KBM-7 (cell line): ENCODE measurements at places on chromosomes 2 and 18.

GRCh38 chr2:56648802-56649201, 465.0 kb downstream of the CCDC85A start:
- DNase-seq, result no peak

DNA sequence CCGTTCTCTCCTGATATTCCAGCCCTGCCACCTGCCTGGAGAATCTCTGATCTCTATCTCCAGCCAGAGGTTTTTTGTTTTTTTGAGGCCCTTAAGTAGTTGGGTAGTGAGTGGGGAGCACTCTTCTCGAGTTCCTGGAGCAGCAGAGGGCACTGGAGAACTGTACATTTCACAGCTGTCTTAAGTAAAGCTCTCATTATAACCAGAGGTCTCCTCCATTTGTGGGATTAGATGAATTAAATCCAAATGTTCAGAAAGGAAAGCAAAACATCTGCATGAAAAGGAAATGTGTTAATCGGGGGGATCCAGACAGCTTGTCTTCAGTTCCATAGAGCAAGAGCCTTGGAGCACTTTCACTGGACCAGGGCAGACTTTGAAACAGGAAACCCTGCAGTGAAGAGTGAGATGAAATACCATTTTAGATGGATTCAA, 32.8 kb downstream of the AOX1 start:
- peak; percentile 46 for DNase-seq

- no peak for DNase-seq
These were observed 44.9 kb upstream of the LONRF2 start for GRCh38 chr2:100367163-100367562.

GRCh38 chr2:49686897-49687442, 532.7 kb upstream of the FSHR start:
- no peak for DNase-seq

DNA sequence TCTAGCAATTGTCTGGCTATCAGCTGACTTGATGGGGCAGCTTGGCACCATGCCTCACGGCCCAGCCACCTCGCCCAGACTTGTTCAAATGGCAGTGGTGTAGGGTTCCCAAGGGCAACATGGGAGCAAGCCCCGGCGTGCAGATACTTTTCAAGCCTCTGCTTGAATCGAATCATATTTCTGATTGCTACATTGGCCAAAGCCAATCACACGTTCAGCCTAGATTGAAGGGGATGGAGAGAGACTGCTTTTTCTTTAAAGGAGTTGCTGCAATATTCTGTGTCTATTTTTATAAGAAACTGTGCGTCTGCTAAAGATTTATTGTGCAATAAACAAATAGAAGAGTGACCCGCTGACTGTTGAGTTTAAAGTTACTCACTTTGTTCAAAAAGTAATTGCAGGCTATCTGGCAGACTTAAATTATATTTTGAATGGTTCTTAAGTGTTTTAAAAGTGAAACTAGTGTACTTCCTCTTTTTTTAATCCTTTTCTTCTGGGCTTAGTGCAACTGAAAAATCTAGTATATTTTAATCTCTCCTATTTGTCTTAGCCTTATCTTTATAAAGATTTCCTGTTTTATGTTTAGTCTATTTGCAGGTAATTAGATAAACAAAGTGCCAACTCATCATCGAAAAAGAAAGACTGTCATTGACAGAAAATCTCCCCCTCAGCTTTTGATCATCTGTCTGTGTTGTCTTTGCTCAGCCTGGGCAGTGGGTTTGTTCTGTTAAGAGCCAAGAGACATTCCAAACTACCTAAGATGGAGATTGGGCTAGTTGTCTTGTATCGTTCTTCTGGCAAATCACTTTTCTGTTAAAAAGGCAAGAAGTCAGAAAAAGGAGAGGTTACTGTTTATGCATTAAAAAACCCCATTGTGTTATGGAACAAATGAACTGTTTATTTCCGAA, 156.1 kb downstream of the TPGS2 start:
- peak; percentile 69 for DNase-seq

DNA sequence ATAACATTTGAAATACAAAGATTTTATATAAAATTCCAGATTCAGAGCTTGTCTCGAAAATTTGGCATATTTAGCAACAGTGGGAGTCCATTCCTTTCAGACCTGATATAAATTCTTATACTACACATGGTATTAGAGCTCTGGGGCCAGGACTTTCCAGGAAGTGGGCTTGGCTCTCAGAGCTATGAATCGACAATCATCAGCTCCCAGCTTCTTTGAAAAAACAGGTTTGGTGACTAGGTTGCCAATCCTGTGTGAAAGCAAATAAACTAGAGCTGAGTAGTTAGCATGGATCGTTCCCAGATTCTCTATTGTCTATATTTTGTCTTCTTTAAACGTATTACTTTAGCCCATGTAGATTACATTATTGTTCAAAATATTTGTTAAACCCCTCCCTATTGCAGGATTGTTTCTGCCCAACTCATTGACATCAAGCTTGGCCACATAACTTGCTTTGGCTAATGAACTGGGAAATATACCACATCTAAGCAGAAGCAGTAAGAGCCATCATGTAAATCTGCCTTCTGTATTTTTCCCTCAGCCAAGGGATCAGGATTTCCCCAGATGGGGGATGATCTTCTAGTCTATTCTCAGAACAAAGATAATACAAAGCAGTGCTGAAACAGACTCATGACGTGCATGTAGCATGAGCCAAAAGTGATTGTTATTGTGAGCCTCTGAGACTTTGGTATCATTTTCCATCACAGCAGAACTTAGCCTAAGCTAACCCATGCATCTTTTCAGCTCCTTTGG, 105.4 kb downstream of the KCNH7 start:
- DNase-seq, result no peak

GRCh38 chr2:167100506-167100905, 212.2 kb downstream of the XIRP2 start:
- DNase-seq, result no peak

DNA sequence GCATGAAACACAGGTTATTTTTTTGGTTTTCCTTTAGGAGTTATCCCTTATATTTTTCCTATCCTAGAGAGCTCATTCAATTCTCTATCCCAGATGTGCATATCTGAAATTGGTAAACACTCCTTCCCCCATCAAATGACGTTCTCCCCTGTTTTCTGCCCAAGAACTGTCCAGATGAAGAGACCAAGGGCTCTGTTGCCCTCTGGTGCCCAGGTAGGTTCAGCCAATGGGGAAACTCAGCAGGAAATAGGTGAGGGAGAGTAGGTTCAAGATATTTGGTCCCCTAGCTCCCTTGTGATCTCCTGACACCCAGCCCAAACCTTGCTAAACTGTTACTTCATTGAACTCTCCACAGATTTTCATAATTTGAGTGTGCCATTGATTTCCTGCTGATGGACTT, 14.1 kb upstream of the INO80C start:
- DNase-seq, result no peak

DNA sequence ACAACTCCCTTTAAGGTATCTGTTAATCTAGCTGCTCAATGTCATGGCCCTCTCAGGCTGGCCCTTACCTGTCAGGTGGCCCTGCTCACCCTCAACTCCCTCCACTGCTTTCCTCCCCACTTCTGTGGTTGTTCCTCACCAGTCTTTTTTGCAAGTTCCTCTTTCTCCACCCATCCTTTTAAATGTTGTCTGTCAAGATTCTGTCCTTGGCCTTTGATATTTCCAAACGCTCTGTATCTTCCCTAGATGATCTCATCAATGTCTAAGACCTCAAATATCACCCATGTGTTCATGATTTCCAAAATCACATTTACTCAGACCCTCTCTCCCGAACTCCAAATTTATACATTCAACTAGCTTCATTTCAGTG, 3.5 kb downstream of the PTPN2 start:
- peak; percentile 83 for DNase-seq

GRCh38 chr2:78757640-78758039, 267.9 kb upstream of the REG3G start:
- no peak for DNase-seq

DNA sequence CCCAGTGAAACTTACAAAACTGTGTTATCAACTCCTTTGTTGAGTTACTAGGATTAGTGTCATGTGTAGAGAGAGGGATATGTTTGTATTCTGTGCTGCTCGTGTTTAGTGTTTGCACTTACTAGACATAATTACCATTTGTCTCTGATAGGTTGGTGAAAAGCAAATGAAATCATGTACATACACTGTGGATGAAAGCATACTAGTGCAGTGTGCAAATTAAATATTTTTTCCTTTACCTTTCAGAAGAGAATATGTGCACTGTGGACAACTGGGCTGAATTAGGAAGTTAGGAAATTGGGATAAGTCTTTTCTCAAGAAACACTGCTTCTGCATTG, 1.2 kb downstream of the KIAA1328 start:
- DNase-seq, result no peak

DNA sequence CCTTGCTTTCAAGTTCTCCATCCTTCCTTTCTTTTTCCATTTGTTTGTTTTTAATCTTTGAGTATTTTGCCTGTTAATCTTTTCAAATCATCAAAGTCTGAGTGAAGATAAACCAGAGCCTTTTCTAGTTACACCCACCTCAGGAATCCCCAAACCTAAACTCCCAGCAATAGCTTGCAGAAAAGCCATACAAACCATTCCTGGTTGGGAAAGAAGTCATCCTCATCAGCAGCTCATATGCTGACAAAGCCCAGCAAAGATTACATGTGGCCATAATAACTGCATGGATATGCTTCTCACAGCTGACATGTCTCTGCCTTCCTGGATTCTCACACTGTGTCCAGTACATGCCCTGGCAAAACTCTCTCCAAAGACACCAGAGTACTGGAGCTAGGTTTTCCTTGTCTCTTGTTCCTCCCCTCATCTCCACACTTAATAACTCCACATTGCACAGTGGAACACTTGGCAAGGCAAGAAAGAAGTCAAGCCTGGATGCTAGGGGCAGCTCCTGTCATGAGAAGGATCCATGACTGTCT, 126.4 kb upstream of the TLK1 start:
- DNase-seq, result no peak

GRCh38 chr2:1053786-1054185, 103.1 kb downstream of the SNTG2 start:
- DNase-seq, result no peak

DNA sequence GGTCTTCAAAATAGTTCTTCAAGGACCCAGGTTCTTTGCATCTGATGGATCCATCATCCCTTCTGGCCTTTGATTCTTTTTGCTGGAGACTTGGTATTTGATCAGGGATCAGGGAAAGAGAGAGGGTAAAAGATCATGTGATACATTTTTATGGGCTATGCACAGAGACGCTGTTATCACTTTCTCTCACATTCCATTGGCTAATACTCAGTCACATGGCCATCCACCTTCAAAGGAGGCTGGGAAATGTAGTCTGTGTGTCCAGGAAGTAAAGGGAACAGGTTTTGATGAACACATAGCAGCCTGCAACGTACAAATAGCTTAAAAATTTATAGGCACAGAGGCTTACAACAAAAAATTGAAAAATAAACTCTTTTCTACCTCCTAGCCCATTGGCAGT, 629.6 kb upstream of the FANCL start:
- no peak for DNase-seq

- no peak for DNase-seq
These were observed 21.1 kb downstream of the INPP5D start for GRCh38 chr2:233081232-233081730.

DNA sequence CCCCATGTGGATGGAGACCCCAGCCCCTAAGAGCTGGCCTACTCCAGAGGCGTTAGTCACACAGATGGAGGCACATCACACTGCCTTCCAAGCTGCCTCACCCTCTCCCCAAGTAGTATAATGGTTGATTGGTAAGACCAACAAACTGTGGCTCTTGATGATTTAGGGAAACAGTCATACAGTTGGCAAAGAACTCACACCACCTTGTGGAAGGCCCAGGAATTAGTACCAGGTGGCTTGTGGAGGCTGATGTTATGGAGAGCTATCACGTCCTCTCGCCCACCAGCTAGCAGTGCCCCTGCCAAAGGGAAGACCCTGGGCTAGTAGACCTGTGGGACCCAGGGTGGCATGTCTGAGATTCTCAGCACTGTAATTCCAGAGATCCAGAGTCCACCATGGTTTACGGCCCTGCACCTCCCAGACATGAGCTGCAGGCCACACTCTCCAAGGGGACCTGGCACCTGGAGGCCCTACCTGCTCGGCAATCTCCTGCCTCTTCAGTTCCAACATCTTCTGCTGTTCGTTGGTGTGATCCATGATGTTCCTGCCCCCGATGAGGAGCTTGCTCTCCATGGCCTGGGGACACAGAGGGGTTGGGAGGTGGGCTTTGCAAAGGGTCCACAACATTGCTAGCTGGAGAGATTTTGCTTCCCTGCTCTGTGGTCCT, 26.3 kb downstream of the KIF3C start:
- DNase-seq, result peak; percentile 21

DNA sequence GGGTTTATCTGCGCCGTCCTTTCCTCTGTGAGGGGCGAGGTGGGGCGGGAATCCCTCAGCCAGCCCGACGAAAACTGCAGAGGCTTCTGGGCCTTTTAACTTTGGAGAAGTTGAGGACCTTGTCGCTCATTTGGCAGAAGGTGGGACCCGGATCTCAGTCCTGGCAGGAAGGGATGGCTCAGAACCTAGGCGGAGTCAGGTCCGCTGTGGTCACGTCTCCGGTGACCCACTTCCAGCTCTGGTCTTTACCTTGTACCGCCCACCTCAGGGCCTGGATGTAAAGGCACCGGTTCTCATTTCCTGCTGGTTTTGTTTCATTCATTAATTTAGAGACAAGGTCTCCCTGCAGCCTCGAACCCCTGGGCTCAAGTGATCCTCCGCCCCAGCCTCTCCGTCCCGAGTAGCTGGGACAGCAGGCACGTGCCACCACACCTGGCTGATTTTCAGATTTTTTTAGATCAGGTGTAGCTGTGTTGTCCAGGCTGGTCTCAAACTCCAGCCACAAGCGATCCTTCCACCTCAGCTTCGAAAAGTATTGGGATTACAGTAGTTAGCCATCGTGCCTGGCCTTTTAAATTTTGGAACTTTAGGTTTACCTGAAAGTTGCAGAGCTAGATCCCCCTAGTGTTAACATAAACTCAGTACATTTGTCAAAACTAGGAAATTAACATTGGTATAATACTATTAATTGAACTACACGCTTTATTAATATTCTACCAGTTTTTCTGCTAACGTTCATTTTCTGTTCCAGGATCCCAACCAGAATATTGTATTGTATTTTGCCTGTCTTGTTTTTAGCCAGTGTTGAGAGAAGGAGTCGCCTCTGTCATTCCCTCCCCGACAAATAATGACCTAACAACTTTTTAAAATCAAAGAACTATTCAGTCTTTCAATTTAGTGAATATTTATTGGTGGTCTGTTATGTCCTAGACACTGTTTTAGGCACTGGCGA, 852 bp downstream of the POLI start:
- no peak for DNase-seq

DNA sequence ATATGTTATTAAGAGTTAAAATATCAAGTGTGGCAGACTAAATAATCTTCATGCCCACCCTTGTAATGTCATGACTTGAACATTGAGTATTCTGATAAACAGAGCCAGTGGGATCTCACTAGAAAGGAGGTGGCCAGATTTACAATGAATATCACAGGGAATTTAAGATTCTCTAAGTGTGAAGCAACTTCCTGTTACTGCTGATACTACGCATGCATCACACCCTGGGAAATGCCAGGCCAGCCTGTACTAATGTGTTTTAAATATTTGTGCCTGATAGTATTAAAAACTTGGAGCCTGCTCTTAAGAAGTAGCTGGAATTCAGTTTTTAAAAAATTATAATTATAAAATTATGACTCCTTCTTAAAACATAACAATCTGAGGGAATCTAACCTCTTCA, 148.3 kb downstream of the LAMA3 start:
- DNase-seq, result no peak
